ENCODE measurements at places on chromosomes 3 and 15. TPM values are rescaled to one million over a fixed set of nuclear protein-coding genes. Genes with fewer than 3 reads are reported as not detected.

GRCh38 chr3:186917512-186918312 is 12.6 kb upstream of the ST6GAL1 start:
- no peak for DNase-seq

DNA sequence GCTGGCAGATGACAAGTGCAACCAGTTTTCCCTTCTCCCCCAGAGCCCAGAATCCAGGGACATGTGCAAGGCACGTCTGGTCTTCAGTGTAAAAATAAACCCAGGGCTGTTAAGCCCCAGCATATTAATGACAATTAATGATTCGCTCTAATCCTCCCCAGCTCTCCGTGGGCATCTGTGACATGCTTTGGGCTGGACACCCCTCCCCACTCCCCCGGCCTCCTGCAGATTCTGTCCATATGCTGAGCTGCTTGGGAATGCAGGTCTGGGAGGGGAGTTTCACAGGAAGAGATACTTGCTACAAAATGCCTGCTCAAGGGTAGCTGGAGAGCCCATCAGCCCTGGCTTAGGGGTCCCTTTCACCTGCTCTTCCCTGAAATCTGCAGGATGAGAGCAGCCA is 43.0 kb upstream of the NTRK3 start:
- no peak for DNase-seq

DNA sequence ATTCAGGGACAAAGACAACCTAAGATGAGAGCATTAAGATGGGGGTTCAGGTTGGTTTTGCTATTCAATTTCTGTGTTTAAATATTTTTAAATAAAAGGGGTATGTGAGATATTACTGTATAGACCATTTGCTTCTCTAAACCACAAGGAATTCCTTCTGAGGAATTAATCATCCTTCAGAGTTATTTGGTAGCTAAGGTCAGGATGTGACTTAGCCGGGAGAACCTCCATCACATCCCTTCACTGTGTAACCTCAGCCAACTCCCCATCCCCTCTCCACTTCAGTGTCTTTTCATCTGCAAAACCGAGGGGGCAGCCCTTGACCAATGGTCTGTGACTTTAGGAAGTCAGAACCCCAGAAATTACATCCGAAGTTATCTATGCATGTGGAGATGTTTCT is 48.7 kb upstream of the SKOR1 start:
- peak; percentile 10 for DNase-seq

DNA sequence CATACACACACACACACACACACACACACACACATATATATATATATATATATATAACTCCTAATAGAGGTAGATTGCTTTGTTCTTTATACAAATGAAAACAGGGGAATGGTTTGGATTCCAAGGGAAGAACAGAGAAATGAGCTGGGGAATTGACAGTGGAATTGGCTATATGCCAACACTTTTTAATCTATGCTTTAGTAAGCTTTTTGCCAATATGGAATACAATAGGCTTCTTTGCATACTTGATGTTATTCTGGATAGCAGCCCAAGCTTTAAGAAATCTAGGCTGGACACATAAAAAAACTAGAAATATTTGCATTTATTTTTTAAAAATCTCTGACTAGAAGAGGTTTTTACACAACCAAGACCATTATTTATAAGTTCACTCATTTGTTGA is 334.2 kb upstream of the MDFIC2 start:
- DNase-seq, result no peak

GRCh38 chr3:15819576-15819975 is 21.8 kb upstream of the ANKRD28 start:
- no peak for DNase-seq

GRCh38 chr3:71010726-71011455 is 572.6 kb downstream of the FOXP1 start:
- no peak for DNase-seq

GRCh38 chr3:123424321-123424998 is 24.4 kb downstream of the ADCY5 start:
- DNase-seq, result no peak

DNA sequence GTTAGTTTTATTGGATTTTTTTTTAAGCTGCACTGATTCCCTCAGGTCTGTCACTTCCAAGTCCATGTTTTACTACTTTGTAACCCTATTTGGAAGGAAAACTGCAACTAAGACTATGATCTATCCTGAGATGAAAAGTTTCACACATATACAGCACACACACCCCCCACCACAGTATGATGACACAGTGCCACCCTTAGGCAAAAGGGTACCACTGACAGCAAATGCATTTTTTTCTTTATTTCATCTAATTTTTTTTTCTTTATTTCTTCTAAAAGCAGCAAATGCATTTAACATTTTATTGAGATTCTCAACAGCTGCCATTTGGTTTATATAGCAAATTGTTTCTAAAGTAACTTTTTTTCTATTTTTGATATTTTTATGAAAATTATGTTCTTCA is 21.2 kb downstream of the NGRN start:
- DNase-seq, result no peak

DNA sequence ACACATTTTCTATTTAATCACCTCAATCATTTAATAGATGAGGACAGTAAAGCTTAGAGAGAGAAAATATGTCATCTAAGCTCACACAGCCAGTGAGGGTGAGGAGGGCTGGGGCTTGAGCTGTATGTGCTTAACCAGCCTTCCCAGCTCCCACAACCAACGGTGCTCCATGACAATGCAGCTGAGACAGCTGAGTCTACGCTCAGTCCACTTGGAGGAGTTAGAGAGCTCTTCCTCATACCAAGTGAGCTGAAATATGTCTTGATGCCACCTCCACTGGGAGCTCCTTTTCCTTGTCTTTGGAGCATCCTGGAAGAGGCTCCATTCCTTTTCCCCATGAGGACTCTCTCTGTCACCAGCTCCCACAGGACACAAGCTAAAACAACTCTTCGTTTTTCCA is 9.3 kb downstream of the HOMER2 start:
- DNase-seq, result no peak

DNA sequence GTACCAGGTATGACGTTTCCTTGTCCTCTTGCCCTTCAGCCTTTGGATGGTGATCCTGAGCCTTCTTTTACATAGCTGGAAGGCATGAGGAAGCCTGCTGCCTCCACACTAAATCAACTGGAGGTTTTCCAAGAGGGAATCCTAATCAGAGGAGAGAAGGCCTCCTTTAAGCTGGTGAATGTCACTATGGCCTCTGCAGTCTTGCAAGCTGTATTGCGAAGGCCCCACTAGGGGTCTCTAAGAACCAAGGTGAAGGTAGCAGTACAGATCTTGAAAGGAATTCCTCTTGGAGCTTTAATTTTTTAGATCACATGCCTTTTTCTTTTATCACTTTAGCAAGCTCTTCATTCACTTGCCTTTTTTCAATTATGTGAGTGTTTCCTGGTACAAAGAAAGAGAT is 119.2 kb downstream of the GHSR start:
- DNase-seq, result no peak

DNA sequence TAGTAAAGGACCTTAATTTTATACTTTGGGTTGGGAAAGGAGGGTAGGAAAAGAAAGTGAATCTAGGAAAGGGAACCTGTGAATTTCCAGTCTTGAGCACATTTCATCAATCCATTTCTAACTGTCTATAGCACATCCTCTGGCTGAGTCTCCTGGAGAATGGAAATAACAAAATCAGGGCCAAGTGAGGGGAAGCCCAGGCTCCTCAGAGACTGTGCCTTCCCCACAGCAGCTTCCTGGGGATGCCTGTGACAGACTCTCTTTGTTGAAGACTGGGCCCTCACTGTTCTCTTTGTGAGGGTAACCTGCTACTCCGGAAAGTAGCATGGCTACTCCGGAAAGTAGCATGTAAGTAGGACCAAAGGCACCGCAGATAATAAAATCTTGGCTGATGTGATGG is 22.6 kb upstream of the CSPG5 start:
- DNase-seq, result no peak

DNA sequence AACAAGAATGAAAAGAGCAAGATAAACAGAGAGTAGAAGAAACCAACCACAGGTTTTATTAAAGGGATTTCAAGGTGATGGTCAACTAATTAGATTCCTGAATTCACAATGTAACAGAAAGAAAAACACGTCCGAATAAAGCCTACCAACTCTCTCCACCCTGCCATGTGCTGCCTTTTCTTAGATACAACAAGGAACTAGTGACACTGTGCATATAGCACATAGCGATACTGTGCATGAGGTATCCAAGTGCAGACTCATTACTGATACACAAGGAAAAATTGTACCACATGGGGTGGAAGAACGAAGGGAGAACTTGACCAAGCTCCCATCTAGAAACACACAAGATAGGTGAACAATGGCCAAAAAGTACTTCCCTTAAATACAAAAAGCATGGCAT is 154.6 kb downstream of the MAGI1 start:
- no peak for DNase-seq

GRCh38 chr15:49464522-49464921 is 41.5 kb downstream of the FGF7 start:
- no peak for DNase-seq

DNA sequence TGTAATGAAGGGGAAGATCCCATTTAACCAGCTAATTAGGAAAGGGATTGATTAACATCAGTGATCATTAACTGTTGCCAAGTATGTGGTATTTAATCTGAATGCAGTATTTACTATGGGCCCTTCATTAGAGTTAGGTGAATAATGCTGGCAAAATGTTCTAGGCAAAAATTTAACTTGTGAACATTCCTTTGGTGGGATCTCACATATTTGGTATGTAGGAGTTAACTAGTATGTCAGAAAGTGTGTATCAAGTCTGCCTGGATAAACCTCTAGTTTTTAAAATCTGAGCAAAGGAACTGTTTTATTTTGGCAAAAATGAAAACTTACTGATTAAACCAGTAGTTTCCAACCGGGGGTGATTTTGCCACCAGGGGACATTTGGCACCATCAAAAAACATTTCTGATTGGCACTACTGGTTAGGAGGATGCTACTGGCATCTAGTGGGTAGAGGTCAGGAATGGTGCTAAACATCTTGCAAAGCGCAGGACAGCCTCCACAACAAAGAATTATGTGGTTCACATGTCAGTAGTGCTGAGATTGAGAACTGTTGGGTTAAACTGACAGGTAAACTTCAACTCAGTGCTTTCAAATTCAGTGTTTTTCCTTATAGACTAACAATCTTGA is 22.5 kb downstream of the LRTM1 start:
- DNase-seq, result peak; percentile 58

- no peak for DNase-seq
Observed at GRCh38 chr15:89458440-89458839, 37.9 kb downstream of the RHCG start.

GRCh38 chr3:188900421-188900951 is 271.3 kb upstream of the TPRG1 start:
- DNase-seq, result peak; percentile 69

- DNase-seq, result no peak
Observed at GRCh38 chr3:185328324-185329004, 34.5 kb upstream of the MAP3K13 start.

DNA sequence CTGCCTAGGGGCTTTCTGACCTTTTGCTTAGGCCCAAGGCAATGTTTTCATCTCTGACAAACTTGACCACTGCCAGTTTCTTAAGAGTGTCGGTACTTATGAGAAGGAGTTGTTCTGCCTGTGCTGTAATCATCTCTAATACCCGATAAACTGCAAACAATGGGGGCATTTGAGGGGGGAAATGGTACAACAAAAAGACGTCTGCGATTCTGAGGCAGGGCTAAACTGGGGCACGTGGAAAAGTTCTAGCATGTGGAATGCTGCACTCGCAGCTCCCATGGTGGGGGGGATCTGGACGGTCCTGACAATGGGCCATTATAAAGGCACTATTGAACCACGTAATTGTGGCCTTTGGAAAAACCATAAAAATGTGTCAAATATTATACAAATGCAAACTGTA is 73.1 kb upstream of the SAMMSON start:
- no peak for DNase-seq

GRCh38 chr3:128945041-128945877 is 48.6 kb downstream of the CFAP92 start:
- no peak for DNase-seq

GRCh38 chr3:127458696-127459604 is 131.6 kb downstream of the TPRA1 start:
- no peak for DNase-seq

- DNase-seq, result peak; percentile 34
Observed at GRCh38 chr3:112002096-112002971, 3.6 kb downstream of the TAGLN3 start.

DNA sequence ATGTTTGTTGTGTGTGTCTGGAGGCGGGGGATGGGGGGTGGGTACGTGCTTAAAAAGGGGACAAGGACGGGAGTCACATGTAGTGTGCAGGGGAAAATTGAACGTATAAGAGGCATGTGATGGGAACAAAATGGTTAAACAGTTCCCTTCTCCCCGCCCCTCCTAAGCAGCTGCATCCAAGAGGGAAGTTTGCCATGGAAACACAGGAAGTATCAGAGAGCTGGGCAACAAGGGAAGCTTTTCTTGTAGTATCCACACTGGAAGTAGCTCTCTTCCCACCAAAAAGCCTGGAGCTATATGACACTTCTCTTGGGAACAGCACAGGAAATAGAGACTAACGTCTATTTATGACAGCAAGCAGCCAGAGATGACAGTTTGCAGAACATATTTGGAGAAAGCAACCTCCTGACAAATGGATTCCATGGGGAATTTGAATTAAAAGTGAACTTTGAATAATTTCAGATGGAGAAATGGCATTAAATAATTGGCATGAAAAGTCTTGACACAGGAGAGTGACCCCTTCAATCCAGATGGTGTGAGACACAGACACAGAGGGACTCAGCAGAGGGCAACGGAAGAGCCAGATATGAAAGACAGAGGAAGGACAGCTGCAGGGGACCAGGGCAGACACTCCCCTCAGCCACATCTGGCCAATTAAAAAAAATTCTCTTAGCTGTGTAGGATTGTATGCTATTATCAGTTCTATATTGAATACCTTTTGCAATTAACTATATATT is 294.2 kb upstream of the TBL1XR1 start:
- no peak for DNase-seq

GRCh38 chr15:53830707-53831386 is 71.4 kb upstream of the WDR72 start:
- no peak for DNase-seq

DNA sequence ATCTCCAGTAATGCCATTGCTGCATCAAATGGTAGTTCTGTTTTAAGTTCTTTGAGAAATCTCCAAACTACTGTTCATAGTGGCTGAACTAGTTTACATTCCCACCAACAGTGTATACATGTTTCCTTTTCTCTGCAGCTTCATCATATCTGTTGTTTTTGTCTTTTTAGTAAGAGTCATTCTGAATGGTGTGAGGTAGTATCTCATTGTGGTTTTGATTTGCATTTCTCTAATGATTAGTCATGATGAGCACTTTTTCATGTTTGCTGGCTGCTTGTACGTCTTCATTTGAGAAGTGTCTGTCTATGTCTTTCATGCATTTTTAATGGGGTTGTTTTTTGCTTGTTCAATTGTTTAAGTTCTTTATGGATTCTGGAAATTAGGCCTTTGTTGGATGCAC is 10.2 kb upstream of the GCSAM start:
- no peak for DNase-seq

The APOD gene
- 0.63 TPM for total RNA-seq

The UACA gene
- 256 TPM for total RNA-seq

The ADGRG7 gene
- not detected for total RNA-seq

The NME9 gene
- total RNA-seq, result not detected

The GRAMD2A gene
- total RNA-seq, result not detected

The ZNF502 gene
- total RNA-seq, result 0.33 TPM

The DNAH12 gene
- total RNA-seq, result not detected

The MRAS gene
- total RNA-seq, result 83.3 TPM

The SOX14 gene
- not detected for total RNA-seq

The PLA2G4B gene
- 2.2 TPM for total RNA-seq

The SLC15A2 gene
- not detected for total RNA-seq

The TMEM212 gene
- total RNA-seq, result not detected
